ENCODE measurements at places on chromosomes 11 and 22.

DNA sequence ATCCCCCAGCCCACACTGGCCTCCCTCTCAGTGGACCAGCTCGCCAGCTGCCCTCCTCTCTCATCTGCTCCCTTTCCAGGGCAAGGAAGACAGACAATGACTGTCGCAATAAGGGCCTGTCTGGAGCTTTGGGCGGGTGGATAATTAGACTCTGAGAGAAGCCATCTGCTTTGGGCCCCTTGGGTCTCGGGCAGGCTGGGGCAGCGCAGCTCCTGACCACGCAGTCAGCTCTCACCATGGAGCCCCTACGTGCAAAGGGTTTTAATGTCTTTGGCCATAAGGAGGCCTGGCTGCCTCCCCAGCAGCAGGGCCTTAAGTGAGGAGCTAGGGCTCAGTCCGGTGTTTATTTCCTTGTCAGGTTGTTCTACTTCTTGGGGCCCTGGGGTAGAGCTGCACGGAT lies 153.9 kb downstream of the CHST1 start:
- DNase-seq = no peak

GRCh38 chr22:31223786-31224191 lies 11.7 kb downstream of the LIMK2 start:
- no peak for DNase-seq

- DNase-seq = no peak
These were observed 80.1 kb downstream of the EFCAB6 start for GRCh38 chr22:43731988-43732387.

GRCh38 chr11:123260511-123261211 lies 65.6 kb upstream of the CLMP start:
- DNase-seq = no peak

- DNase-seq = no peak
These were observed 63.0 kb downstream of the PTPRJ start for GRCh38 chr11:48043111-48043990.

Measured in stimulated activated CD8-positive, alpha-beta memory T cell treated with anti-CD3 and anti-CD28 coated beads, Interleukin-7, amount 100 ng/mL, for 1 hour (primary cell).